A549 (cell line): ENCODE measurements at places on chromosomes 16 and 17.

DNA sequence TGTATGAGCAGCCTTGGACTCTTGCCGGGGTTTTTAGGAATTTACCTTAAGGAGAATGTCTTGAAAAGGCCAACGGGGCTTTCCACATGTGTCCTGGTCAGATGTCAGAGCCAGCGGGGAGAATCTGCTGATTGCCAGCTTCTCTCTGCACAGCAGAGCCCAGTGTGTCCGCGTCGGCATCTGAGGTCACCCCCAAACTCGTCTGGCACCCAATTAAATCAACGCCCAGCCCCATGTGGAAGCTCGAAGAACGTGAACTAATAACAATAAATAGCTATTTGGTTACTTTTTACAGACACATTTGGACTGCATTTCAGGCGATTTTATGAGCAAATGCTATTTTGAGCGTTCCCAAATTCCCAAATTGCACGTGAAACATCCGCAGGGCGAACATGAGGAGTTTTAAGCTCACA is 303.5 kb downstream of the FOXL1 start:
- no peak for DNase-seq

- DNase-seq: peak; percentile 84
Observed at GRCh38 chr17:44331249-44331760, 6.7 kb upstream of the SLC25A39 start.

DNA sequence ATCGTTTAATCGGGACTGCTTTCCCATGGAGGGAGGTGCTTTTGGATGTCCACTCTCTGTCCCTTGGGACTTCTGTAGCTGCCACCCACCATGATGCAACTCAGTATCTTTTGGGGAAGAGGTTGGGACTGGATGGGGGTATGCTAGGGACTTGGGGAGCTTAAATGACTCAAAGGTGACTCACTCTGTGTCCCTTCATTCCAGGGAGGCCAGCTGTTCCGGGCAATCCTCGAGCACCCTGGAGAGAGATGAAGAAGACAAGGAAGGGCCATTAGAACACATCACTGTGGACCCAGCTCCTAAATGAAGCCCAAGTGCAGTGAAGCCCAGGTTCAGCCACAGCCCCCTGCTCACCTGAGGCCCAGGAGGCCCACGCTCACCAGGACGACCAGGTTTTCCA is 4.6 kb downstream of the COL1A1 start:
- DNase-seq: no peak

- DNase-seq: no peak
Observed at GRCh38 chr17:62062302-62062701, 2.8 kb downstream of the MED13 start.

DNA sequence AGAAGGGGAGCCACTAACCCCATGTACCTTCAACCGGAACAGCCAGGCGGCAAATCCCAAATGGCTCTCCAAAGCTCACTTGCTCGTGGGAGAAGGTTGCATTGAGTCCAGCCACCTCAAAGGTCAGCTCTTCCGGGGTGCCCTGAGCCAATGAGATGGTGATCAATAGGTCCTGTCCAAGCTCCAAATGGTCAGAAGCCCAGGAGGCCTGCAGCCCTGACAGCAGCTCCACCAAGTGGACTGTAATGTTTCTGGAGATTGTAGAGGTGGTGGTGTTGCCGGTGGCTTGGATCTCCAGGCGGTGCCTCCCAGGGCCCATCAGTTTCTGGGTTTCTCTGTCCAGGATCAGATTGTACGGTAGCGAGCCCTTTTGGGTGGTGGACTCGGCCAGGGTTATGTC is 39.9 kb upstream of the BCO1 start:
- peak; percentile 40 for DNase-seq

- peak; percentile 95 for DNase-seq
Observed at GRCh38 chr16:15899538-15900100, 11.2 kb upstream of the CEP20 start.

- DNase-seq: no peak
Observed at GRCh38 chr16:82867485-82867884, 240.7 kb downstream of the CDH13 start.

DNA sequence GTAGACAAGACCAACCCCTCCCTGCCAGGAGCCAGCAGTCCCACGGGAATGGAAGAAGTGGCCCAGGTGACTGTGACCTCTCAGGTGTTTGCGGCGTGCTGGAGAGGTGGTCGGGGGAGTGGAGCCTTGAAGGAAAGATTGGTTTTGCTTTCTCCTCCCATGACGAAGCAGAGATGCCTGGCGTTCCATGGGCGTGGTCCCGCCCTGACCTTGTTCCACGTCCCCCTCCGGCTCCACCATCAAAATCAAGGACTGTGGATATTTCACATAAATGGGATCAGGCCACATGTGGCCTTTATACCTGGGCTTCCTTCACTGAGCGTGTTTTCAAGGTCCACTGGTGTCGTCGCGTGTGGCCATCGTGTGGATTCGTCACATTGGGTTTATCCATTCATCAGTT is 270.6 kb upstream of the TNRC6C start:
- DNase-seq: no peak

- peak; percentile 95 for DNase-seq
Observed at GRCh38 chr17:28547623-28548416, 4.6 kb downstream of the UNC119 start.

DNA sequence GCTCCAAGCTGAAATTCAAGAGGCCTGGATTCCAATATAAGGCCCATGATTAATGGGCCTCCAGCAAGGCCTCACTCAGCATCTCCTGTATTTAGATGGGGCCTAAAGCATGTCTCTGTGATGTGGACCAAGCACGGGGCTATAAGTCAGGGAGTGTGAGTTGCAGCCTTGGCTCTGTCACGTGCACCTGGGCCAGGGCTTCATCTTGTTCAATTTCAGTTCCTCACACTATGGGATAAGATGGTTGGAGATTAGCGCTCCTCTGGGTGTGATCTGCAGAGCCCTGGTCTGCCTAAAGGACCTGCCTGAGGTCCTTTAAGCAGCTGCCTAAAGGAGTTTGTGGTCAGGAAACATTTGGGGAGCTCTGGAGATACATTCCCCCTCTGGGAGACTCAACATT is 25.2 kb downstream of the KLHL36 start:
- no peak for DNase-seq

DNA sequence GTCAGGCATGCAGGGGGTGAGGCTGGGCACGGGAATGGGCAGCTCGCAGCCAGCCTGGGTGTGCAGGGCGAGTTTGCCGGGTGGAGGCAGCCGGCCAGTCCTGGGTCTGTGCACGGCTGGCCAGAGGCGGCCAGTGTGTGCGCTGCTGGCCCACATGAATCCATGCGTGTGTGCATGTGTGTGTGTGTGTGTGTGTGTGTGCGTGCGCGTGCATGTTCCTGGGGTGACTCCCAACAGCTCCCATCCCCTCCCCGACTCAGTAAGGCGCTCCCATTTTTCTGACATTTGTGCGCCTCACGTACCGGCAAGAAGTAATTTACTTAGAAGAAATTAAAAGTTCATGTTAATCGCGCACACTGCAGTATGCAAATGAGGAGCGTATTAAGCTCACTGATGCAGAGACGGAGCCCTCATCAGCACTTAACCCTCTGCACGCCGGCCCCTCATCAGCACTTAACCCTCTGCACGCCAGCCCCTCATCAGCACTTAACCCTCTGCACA is 55.4 kb upstream of the ACSF3 start:
- no peak for DNase-seq

- DNase-seq: no peak
Observed at GRCh38 chr17:43554857-43555256, 8.7 kb upstream of the ETV4 start.

- DNase-seq: peak; percentile 95
Observed at GRCh38 chr16:70694088-70694867, 8.4 kb upstream of the MTSS2 start.

DNA sequence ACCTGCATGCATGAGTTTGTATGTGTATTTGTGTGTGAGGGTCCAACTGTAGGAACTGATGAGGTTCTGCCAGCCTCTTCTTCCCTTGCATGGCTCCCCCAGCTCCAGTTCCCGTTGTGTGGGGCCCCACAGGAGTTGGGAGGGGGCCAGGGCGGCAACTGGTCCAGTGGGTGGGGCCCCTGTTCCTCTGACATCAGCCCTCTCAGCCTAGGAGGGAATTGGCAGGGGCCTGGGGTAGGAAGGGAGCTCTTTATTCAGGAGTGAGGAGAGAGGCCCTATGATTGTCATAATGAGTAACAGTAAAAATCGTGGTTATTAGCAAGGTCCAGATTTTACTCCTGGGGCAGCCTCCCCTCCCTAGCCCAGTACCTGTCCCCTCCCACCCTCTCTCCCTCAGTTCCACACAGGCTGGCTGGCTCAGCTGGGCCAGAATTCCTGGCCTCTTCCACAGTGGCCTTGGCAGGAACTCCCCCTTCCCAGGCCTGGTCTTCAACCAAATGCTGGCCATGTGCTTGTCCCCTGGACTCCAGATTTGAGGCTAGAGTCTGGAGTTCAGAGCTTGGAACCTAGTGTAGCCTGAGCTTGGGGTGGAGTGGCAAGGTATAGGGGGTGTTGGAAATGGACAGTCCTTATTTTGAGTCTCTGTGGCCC is 18.9 kb downstream of the RARA start:
- no peak for DNase-seq

DNA sequence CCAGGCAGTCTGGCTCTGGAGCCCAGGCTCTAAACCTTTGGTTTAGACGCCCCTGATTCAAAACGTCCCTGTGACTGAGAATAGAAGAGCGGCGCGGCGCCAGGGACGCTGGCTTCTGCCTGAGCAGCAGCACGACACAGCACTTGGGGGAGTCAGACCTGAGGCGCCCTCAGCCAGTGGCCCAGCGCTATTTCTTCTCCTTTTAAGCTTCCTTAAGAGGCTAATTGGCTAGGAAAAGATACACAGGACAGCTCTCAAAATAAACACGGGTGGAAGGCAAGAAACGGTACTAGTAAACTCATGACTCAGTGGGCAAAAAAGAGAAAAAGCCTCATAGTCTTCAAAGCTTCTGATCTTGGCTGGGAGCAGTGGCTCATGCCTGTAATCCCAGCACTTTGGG is 34.9 kb downstream of the GTF3C1 start:
- DNase-seq: no peak

GRCh38 chr17:68422821-68423220 is 34.5 kb downstream of the WIPI1 start:
- no peak for DNase-seq

GRCh38 chr16:30131869-30132475 is 9.0 kb upstream of the MAPK3 start:
- no peak for DNase-seq

GRCh38 chr17:78817123-78817522 is 23.5 kb downstream of the USP36 start:
- no peak for DNase-seq

DNA sequence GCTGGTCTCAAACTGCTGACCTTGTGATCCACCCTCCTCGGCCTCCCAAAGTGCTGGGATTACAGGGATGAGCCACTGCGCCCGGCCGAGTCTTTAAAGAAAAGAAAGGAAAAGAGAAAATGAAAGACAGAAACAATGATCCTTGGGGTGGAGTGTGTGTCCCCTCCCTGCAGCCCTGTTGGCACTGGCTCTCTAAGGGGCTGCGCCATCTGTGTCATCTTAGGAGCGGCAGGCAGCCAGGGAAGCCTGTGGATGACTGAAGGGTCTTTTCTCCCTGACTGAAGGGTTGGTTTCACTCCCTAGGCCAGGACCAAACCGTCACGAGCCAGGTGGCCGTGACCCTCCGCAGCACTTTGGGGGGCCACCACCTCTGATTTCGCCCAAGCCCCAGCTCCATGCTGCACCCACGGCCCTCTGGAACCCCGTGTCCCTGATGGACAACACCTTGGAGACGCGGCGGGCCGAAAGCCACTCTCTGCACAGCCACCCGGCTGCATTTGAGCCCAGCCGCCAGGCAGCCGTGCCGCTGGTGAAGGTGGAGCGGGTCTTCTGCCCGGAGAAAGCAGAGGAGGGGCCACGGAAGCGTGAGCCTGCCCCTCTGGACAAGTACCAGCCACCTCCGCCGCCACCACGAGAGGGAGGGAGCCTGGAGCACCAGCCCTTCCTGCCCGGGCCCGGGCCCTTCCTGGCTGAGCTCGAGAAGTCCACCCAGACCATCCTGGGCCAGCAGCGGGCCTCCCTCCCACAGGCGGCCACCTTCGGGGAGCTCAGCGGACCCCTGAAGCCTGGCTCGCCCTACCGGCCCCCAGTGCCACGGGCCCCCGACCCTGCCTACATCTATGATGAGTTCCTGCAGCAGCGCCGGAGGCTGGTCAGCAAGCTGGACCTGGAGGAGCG is 27.7 kb downstream of the GINS2 start:
- no peak for DNase-seq

DNA sequence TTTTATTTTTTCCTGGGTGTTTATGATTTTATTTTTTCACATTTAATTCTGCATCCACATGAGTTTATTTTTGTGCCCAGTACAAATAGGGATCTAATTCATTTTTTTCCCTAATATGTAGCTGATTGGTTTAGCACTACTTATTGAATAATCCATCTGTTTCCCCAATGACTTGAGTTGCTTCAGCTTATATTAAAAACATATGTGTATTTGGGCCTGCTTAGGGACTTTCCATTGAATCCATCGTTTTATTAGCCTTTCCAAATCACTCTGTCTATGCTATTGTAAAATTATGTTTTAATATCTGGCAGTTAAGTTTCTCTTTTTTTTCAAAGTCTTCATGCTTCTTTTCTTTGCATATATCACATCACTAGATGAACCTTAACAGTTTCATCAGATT is 42.2 kb downstream of the WWP2 start:
- DNase-seq: no peak

- DNase-seq: peak; percentile 47
Observed at GRCh38 chr17:45372325-45372869, 55.6 kb upstream of the MAP3K14 start.

DNA sequence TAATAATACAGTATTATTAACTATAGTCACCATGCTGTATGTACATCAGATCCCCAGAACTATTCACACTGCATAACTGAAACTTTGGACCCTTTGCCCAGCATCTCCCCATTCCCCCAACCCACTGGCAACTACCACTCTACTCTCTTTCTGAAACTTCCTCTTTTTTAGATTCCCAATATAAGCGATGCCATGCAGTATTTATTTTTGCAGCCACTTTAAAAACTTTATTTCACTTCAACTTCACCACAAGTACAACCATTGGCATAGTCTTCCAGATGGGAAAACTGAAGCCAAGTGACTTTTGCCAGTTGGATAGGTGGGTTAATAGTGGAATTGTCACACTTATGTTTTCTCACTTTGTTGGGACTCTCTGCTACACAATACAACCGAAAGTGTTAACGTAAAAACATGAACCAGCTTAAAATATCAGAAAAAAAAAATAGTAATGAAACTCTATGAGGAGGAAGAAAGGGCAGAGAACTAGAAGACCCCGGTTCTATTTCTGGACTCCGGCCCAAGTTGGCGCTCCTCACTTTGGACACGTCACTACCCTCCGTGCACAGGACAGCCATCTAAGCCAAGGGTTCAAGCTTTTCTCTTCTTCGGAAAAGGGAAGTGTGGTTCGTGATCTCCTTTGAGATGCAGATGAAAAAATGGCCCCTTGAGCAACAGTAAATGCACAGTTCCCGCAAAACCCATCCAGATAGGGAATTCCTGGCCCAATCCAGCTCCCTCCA is 743 bp downstream of the SHCBP1 start:
- DNase-seq: peak; percentile 7

GRCh38 chr16:89921702-89922476 is 1.3 kb upstream of the TUBB3 start:
- DNase-seq: peak; percentile 90

DNA sequence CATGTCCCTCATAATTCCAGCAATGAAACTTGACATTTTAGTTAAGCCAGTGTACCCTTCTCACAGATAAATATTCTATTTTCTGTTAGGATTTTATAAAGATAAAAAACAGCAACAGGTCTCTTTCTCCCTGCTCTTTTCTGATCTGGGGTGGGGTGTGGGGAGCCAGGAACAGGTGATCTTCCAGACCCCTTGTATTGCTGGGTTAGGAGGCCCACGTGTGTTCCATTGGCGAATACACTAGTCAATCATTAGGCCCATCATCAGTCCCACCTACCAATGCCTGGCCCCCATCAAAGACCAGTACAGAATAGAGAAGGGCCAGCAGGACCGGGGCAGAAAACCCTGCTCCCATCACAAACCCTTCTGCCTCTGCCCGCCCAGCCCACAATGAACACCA is 40.3 kb upstream of the TOB1 start:
- DNase-seq: no peak
